Activated CD4-positive, CD25-positive, alpha-beta regulatory T cell (primary cell): ENCODE measurements at places on chromosomes 7 and 10.

DNA sequence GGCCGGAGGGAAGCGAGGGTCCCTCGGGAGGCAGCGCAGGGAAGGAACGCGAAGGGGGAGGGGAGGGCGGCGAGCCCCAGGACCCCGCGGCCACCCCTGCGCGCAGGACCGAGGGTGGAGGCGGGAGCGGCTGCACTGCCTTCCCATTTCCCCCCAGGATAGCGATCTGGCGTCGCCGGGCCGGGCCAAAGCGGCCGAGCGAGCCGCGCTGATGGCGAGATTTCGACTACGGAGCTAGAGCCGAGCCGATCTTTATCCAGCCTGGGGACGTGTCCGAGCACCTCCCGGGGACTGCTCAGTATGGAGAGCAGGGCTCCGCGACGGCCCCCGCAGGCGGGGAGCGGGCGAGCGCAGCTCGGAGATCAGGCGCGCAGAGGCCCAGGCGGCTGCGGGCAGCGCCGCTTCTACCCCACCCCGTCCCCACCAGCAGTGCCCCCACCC lies 590 bp upstream of the CRTAC1 start:
- DNase-seq: no peak

GRCh38 chr7:50327443-50327842 lies 22.9 kb downstream of the IKZF1 start:
- DNase-seq: no peak

DNA sequence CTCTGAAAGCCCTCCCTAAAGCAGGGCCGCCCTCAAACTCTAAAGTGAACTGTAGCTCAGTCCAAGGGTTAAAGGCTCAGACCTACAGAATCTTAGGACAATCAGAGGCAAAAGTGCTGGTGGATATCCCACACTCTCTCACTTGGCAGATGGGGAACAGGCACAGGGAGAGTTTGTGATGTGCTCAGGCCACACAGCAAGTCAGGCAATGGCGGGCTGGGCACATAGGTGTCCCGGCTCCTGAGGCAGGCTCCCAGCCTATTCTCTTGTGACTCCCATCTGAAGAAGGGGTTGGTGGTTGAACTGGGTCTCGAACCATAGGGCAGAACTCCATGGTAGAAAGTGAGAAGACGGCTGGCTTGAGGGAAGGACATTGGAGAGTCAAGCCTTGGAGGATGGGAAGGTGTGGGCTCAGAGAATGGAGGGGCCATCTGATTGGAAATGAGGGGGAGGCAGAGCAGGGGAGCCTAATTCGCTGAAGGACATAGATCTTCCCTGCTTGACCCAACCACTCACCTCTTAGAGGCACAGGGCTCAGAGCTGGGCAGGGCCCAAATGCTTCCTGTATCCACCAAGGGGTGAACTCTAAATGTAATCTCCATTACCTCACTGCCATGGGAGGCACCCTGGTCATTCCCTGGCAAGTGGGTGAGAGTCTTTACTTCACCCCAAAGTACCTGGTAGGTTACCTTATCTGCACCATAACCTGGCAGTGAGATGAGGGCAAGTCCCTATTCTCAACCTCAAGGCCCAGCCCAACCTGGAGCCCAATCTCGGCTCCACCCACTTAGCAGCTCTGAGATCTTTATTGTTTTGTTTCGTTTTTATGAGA lies 4.9 kb upstream of the ZMIZ1 start:
- no peak for DNase-seq

DNA sequence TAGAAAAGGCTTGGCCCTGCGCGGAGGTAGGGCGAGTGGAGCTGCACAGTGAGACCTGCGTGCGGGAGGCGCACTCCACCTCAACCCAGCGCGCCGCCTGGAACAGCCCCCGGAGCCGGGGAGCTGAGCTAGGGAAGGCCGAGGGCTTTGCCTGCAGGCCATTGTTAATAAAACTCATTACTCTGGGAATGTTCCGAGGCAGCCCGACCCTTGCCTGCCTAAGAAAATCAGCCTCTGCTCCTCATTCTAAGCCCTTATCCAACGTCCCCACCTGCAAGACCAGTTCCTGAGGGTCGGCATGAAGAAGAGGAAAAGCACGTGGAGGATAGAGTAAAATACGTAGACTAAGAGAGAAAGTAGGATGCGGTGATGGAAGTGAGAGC lies 55.3 kb downstream of the C7orf25 start:
- no peak for DNase-seq

- DNase-seq: no peak
Observed at GRCh38 chr10:104299031-104299904, 30.3 kb downstream of the GSTO2 start.

GRCh38 chr10:95864906-95865813 lies 42.6 kb upstream of the CC2D2B start:
- DNase-seq: no peak

DNA sequence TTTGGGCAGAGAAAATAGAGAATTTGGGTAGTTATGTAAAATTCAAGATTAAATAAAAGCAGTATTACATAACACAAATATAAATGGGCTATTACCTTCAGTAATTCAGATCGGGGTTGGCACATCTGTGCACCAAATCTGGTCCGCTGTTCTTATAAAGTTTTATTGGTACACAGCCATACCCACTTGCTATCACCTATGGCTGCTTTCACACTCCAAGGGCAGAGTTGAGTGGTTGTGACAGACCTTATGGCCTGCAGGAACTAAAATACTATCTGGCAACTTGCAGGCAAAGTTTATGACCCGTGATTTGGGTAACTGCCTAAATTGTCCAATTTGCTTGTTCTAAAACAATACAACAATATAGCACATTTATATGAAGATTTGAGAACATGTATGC lies 249.3 kb downstream of the DIP2C start:
- no peak for DNase-seq

DNA sequence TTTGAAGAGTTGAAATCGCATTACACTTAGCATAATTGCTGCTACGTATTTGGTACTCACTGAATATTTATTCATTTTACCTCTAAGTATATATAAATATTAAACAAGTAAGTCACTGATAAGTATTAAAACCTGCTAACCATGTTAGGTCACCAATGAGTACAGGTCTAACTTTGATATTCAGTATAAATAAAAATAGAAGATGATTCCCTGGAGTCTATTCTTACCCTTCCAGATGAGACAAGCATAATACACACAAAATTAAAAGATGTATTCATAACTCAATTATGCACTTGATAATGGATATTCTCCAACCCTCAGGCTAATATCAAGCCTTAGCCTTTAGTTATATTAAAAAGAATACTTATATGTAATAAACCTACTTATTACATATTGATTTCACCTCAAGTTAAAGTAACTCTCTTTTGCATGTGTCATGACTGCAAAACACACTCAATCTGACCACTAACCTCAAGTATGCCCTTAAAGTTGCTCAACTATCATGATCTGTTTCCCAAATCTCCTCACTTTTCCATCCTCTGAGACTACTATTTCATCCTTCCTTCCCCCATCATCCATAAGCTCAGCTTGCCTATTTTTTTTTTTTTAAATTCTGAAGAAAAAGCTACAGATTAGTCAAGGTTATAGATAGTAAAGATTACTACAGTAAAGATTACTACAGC lies 46.8 kb downstream of the IPMK start:
- DNase-seq: no peak

- peak; percentile 26 for DNase-seq
Observed at GRCh38 chr10:110568055-110568735, 700 bp downstream of the SMC3 start.

GRCh38 chr7:156673454-156673853 lies 32.9 kb downstream of the RNF32 start:
- DNase-seq: no peak

GRCh38 chr7:76193883-76194282 lies 7.8 kb upstream of the SRRM3 start:
- no peak for DNase-seq

- DNase-seq: no peak
Observed at GRCh38 chr7:79137942-79138341, 315.5 kb downstream of the MAGI2 start.

DNA sequence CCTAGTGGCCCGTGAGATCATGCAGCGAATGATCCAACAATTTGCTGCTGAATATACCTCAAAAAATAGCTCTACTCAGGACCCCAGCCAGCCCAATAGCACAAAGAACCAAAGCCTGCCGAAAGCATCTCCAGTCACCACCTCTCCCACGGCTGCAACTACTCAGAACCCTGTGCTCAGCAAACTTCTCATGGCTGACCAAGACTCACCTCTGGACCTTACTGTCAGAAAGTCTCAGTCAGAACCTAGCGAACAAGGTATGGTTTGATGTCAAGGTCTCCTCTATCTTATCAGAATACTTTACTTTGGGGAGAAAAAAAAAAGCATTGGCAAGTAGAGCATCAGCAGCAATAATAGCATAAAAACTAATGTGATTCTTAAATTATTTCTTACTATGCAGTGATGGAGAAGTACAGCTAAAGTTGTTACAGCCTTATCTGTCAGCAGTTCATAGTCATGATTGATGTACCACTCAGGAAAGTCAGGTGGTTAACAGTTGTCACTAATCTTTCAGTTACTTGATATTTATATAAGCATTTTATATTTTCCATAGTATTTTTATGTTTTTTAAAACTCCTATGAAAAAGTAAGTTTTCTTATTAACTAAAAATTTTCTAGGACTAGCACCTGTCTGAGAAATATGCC lies 117.1 kb downstream of the LCOR start:
- no peak for DNase-seq

DNA sequence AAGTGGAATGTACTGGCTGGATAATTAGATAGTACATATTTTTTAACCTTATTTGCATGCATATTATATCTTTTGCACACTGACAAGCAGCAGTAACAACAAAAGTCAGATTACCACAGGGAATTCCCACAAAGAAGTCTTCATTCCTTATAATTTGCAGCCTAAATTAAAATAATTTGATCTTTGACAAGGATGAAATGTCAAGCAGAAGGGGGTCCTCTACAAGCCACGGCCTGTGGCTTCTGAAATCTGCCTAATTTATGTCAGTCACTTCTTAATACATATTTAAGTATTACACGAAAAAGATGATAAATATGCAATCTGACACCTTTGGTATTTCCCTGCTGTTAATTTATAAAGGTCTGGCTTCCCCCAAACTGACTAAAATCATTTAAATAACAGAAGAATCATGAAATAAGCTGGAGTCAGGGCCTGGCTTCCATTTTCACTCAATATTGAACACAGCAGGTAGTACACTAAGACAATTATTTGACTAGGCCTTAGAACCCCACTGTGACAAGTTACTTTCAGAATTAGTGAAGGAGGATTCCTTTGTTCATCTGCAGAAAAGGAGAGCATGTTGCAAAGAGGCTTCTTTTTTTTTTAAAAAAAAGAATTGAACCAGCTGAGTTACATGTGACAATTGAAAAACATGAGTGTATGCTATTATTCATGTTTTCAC lies 351.1 kb upstream of the ETV1 start:
- no peak for DNase-seq

DNA sequence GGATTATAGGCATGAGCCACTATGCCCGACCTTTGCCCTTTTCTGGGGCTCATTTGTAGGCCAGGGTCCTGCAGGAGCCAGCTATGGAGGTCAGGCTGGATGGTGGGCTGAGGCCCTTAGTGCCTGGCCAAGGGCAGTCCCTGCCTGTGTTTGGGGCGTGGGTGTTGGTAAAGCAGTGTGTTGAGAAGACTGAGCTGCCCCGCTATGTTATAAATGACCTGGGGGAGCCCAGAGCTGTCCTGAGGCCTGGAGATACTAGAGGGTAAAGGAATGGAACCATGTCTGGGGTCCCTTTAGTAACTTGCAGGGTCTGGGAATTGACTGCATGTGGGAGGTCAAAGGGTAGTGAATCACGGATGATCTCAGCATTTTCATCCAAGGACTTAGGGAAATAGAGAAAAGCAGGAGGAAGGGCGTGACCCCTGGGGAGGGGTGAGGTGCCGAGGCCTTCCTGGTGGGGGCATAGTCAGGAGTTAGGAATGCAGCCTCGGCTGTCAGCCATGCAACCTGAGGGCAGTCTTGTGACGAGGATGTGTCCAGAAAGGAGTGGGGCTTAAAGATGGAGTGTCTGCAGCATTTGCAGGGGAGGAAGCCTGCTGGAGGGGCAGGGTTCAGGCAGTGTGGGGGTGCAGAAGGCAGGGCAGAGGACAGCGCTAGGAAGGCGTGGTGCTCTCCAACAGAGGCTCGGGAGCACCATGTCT lies 31.5 kb downstream of the TMEM248 start:
- DNase-seq: no peak

DNA sequence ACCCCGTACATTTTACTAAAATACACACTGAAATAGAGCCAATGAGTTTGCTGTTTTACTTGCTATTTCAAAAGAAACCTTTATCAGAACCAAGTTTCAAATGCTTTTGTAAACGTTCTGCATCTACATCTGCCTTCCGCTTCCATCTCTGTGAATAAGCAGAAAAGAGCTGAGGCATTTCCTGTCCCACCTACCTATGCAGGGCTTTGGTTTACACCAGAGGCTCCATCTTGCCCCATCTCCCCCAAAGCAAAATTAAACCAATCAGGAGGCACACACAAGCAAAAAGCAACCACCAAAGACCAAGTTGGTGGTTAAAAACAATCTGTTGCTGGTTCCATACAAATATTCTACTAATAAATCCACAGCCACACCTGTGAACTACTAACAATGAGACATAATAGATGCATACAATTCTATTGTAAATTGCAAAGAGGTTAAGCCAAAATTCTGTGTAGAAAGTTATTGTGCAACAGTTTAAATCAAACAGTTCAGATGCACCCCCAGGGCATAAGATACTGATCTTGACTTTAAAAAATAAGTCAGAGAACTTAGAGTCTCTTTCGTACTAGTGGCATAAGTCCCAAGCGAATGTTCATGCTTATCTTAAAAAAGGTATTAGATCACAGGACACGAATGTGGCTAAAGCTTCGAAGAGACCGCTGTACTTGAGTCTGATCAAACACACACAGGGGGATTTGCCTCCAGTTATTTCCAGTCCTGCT lies 83.9 kb downstream of the FGFR2 start:
- no peak for DNase-seq

DNA sequence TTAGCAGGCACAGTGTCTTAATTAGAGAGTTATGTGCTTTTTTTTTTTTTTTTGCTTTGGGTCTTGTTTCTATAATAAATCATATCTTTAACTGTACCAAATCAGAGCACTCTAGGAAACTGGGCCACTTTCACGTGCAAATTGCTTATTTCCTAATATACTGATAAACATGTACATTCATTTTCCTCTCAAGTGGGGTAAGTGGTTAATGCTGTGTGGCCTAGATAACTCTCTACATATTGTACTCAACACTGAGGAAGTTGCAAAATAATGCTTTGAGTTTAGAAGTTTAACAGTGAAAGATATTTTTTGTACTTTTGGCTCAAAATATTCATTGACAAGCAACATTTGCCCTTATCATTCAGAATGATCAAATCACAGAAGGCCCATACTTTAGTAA lies 115.9 kb upstream of the IFRD1 start:
- DNase-seq: no peak
